ENCODE measurements at places on chromosomes 3 and 15.
A peak's percentile ranks its signal among the peaks of the same experiment; 100 is the strongest.

- no peak for DNase-seq
These were observed 38.4 kb downstream of the ABHD17C start for GRCh38 chr15:80733460-80733859.

DNA sequence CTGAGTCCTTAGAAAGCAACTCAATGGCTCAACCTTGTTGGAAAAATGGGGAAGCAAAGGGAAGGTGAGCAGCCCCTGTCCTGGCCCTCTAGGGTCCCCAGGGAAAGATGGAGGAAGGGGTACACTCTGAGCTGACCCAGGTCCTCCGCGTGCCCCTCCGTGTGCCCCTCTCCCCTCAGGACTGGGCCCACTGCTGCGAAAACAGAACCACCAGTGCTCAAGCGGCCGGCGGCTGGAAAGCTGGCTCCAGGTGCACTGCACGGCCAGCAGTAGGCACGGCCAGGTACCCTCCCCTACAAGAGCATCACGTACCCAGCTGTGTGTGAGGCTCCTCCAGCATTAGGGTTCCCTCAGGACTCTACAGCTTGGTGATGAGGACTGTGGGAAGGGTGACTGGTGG is 26.3 kb downstream of the RAB43 start:
- DNase-seq = no peak

DNA sequence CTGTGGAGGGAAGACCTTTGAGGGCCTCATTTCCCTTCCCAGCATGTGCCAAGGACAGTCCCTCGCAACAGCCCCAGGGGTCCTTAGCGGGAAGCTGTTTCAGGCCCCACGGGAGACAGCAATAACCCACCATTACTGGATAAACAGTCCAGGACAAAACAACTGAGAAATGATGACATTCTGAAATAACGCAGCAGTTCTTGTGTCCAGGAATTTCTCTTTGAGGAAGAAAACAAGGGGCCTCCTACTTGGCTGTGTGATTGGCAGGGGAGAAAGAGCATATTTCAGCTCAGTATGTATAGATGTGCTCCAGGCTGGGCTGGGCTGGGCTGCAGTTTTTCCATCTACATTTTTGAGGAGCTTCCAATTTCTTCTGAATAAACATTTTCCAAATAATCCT is 82.2 kb upstream of the THBS1 start:
- DNase-seq = no peak

GRCh38 chr15:37019479-37020433 is 80.6 kb downstream of the MEIS2 start:
- DNase-seq = no peak

GRCh38 chr3:141383555-141384129 is 15.3 kb downstream of the ZBTB38 start:
- peak; percentile 27 for DNase-seq

DNA sequence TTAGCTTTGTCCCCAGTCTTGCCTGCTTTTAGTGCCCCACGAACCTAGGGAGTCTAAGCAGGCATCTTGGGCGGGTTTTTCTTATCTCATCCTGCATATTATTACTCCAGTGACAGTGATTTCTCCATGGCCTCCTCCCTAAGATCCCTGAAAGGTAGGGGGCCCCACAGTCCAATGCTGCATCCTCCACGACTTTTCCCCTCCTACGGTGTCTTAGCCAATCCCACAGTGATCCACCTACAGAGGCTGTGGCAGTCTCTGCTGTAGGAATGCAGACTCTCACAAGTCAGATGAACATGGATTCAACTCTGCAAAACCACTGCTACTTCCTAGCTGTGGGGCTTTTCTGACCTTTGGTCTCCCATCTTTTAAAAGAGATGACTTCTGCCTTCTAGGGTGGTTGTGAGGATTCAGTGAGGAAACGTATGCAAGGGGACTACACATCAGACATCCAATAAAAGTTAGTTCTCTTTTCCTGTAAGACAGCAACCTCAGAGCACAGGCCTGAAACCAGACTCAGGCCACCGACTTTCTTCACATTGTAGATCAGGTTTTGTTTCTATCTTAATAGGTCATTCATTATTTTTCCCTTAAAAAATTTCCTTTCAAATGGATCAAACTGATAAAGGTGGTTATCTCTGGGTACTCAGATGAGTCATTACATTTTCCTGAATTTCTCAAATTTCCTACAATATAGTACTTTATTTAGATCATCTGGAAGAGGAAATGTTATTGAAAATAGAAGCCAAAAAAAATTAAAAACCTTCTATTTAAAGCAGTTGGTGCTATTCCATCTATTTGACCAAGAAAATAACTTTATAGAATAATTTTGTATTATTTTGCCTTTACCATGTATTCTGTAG is 23.2 kb downstream of the ILDR1 start:
- peak; percentile 5 for DNase-seq

GRCh38 chr3:35857004-35857403 is 217.7 kb downstream of the ARPP21 start:
- DNase-seq = no peak

GRCh38 chr3:127134466-127134865 is 58.5 kb upstream of the PRR23E start:
- no peak for DNase-seq

GRCh38 chr15:87826119-87826747 is 430.3 kb downstream of the NTRK3 start:
- DNase-seq = no peak

DNA sequence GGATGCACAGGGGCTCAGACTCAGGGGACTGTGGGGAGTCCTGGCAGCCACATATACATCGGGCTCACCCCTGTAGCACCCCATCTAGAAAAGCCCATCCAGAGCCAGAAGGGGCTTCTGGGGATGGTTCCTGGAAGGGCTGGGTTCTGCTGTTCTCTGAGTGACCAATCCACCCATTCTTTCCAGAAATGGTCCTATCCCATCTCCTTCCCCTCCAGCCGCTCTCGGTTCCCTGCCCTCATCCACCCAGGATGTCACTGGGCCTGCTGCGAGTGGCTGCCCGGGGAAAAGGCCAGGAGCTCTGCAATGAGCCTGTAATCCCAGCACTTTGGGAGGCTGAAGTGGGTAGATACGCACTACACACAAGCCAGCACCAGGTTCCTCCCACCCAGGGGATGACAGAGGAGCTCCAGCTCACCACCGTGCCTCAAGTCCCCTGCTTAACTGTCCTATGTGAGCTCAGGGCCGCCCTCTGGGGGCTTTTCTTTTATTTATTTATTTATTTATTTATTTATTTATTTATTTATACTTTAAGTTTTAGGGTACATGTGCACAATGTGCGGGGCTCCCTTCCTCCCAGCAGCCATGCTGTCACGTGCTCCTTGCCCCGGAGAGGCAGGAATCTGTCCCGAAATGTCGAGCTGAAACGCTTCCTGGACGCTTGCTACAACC is 13.6 kb upstream of the CSK start:
- no peak for DNase-seq

DNA sequence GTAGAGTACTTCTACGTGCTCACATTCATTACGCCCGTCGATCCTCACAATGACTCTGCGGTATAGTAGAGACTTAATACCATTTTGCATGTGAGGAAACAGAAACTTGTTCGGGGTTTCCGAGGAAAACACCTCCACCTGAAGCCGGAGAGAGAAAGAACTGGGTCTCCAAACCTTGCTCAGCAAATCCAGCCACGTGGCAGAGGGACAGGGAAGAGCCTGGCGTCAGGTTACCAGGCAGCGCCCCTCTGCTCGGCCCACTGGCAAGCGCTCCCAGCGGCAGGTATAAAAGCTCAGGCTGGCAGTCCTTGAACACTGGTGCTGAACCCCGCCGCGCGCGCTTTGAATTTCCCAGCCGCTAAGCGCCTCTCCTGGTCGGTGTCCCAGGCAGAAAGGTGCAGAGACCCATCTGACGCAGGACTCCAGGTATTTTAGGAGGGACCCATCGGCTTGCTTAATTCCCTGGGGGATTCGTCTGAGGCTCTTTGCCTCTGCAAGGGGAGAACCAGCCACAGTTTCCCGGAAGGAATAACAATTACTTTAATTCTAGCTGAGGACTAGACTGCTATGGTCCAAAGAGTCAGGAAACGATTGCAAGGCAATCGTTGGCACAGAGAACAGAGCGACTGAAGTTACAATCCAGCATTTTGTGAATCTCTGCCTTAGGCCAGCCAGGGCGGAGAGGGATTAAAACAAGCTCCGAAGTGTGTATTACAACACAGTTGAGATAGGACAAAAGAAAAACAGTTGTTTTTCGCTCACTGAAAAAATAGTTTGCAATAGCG is at the start of gene C2CD4A:
TSS of gene C2CD4A (plus strand) at position 315 of the 785 bp plus-strand sequence. CDS start 637 bp downstream, outside the sequence.
- DNase-seq = no peak

DNA sequence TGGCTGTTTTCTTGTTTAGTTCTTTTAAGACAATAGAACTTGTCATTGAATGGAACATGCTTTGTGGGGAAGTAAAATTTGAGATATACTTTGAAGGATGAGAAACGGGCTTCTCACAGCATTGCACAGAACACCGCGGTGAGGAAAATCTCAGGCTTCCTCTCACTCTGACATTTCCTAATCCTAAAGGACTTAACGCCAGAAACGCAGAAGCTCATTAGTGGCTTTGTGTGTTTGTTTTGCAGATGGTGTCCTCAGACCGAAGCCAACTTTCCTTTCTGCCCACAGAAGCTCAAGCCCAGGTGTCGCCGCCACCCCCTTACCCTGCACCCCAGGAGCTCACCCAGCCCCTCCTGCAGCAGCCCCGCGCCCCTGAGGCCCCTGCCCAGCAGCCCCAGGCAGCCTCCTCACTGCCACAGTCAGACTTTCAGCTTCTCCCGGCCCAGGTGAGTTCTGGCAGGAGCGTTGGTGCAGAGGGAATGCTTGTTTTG is 78.9 kb upstream of the BLM start:
- no peak for DNase-seq

DNA sequence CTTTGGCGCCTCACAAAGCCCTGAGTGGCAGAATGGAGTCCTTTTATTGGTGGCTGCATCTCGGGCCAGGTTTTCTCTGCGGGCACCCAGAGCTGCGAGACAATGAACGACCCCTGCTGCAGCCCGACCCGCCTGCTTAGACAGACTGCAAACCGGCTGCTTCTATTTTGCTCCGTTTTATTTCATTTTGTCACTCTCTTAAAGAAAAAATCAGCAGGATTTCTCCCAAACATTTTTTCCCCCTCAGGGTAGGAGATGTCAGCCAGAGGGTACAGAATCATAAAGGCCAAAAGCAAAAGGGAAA is 64.8 kb downstream of the OXNAD1 start:
- no peak for DNase-seq
